BJ (cell line): ENCODE measurements at places on chromosomes 1 and 21. TPM values are rescaled to one million over a fixed set of nuclear protein-coding genes. Genes with fewer than 3 reads are reported as not detected.

SPTA1 gene
- polyA plus RNA-seq = not detected in 2 replicates

CLEC20A gene
- not detected in 2 replicates for polyA plus RNA-seq

PKN2 gene
- 9.5 and 21.5 TPM in 2 replicates for polyA plus RNA-seq

OR2T11 gene
- polyA plus RNA-seq = not detected in 2 replicates

LENEP gene
- polyA plus RNA-seq = not detected in 2 replicates

ABCD3 gene
- polyA plus RNA-seq = 7.3 and 17.7 TPM in 2 replicates

ARMH1 gene
- 0.71 and 0.86 TPM in 2 replicates for polyA plus RNA-seq

VWA1 gene
- polyA plus RNA-seq = 1.7 and 2.0 TPM in 2 replicates

UBIAD1 gene
- polyA plus RNA-seq = 13.6 and 16.6 TPM in 2 replicates

FLAD1 gene
- 26.5 and 40.5 TPM in 2 replicates for polyA plus RNA-seq

PRKCZ gene
- 1.8 and 2.3 TPM in 2 replicates for polyA plus RNA-seq

LMOD1 gene
- 67.8 and 112 TPM in 2 replicates for polyA plus RNA-seq

ANKRD35 gene
- polyA plus RNA-seq = 1.4 and 1.5 TPM in 2 replicates

RPTN gene
- not detected in 2 replicates for polyA plus RNA-seq

LCK gene
- polyA plus RNA-seq = 0.05 and 0.11 TPM in 2 replicates

HSPA6 gene
- polyA plus RNA-seq = 0.04 and 0.05 TPM in 2 replicates

ITLN2 gene
- polyA plus RNA-seq = not detected in 2 replicates

PROX1 gene
- 0.02 and 0.11 TPM in 2 replicates for polyA plus RNA-seq

LCE1B gene
- not detected in 2 replicates for polyA plus RNA-seq

AADACL3 gene
- not detected in 2 replicates for polyA plus RNA-seq

TP73 gene
- polyA plus RNA-seq = not detected in 2 replicates

RIPK4 gene
- polyA plus RNA-seq = 0.13 and 0.37 TPM in 2 replicates

SGIP1 gene
- polyA plus RNA-seq = 49.4 and 62.3 TPM in 2 replicates

CD244 gene
- polyA plus RNA-seq = not detected in 2 replicates

MAD2L2 gene
- polyA plus RNA-seq = 49.5 and 77.1 TPM in 2 replicates

RCSD1 gene
- polyA plus RNA-seq = not detected in 2 replicates

GJC2 gene
- 0.77 and 0.92 TPM in 2 replicates for polyA plus RNA-seq

DIRAS3 gene
- 0.39 and 0.53 TPM in 2 replicates for polyA plus RNA-seq

MTARC2 gene
- polyA plus RNA-seq = 5.7 and 6.1 TPM in 2 replicates

TMEM200B gene
- 16.3 and 18.8 TPM in 2 replicates for polyA plus RNA-seq

SERTAD4 gene
- 6.2 and 8.7 TPM in 2 replicates for polyA plus RNA-seq

NUP210L gene
- not detected in 2 replicates for polyA plus RNA-seq

MFAP2 gene
- polyA plus RNA-seq = 69.7 and 115 TPM in 2 replicates

JAM2 gene
- polyA plus RNA-seq = 0.21 and 0.58 TPM in 2 replicates

IGSF8 gene
- polyA plus RNA-seq = 17.4 and 29.7 TPM in 2 replicates

HPDL gene
- polyA plus RNA-seq = 0.38 and 0.56 TPM in 2 replicates

AADACL4 gene
- 0.20 and 0.21 TPM in 2 replicates for polyA plus RNA-seq

NID1 gene
- 116 and 182 TPM in 2 replicates for polyA plus RNA-seq

RBM15 gene
- polyA plus RNA-seq = 9.7 and 10.2 TPM in 2 replicates

IL20 gene
- not detected in 2 replicates for polyA plus RNA-seq

IFNLR1 gene
- polyA plus RNA-seq = not detected in 2 replicates

VAV3 gene
- 0.01 TPM in 1 of 2 replicates, not detected in the other for polyA plus RNA-seq

KRTAP19-8 gene
- not detected in 2 replicates for polyA plus RNA-seq
